ENCODE measurements at places on chromosomes 3 and 15.

- peak; percentile 87 for DNase-seq
Measured at GRCh38 chr15:63476229-63476632, 28.2 kb upstream of the USP3 start.

- DNase-seq = no peak
Measured at GRCh38 chr3:36211652-36211999, 168.7 kb upstream of the STAC start.

DNA sequence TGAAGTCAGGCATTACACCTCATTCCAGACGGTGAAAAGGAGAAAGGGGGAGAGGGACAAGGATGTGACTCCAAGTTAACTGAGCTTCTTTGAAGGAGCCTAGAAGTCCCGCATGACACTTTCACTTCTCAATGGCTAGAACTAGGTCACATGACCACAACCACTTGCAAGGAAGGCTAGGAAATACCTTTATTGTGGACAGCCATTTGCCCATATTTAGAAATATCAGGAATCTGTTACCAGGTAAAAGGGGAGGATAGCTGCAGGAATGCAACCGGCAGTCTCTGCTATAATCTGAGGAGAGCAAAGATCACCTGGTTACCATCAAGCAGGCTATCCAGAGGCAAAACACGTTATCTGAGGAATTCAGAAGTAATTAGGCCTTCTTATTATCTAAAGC, 28.9 kb upstream of the PXYLP1 start:
- DNase-seq = no peak

GRCh38 chr3:125024817-125025216, 31.0 kb downstream of the HEG1 start:
- no peak for DNase-seq

DNA sequence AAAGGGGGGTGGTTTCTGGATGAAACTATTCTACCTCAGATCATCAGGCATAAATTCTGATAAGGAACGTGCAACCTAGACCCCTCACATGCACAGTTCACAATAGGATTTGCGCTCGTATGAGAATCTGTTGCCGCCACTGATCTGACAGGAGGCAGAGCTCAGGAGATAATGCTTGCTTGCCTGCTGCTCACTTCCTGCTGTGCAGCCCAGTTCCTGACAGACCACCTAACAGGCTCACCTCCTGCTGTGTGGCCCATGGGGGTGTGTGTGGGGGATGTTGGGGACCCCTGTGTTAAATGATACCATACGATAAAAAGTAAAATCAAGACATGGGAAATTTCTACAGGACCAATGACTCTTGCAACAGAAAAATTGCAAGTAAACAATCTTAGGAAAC, 24.0 kb downstream of the CP start:
- DNase-seq = no peak

DNA sequence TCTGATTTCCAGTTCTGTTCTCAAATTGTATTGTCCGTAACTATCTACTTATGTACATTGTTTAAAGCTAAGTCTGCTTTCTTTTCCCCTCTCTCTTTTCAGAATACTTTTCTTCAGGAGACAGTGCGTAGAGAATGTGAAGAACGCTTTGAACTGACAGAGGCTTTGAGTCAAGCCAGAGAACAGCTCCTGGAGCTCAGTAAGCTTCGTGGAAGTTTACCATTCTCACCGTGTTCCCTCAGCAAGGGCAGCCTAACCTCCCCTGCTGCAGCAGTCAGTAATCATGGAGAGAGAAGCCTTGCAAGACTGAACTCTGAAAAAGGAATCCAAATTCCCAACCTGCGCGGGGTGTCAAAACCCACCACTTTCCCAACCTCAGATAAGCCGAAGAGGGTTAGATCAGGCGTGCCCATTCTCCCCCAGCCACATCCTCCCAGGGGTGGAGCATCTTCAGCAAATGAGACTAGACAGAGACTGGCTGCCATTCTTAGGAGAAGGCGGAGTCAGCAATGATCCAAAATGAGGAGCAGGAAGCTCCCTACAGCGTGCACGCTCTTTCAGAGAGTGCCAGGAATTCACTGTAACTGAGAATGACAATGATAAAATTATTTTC, 114.6 kb downstream of the CCNL1 start:
- no peak for DNase-seq

DNA sequence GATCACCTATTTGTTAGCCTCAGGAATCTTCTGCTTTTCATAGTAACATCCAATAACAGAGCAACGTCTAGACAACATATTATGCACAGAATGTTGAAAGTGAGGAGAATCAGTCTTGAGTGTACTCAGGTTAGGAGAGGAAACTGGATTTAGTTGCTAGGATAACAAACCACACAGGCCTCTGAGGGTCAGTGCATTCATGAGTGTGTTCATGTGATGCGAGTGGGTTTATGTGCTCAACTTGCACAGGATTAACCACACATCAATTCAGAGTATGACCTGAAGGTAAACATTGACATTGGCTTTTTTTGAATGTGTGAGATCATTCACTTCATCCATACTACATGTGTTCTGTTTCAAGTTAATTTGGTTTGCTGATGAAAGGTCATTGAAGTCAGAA, 287.6 kb downstream of the DIPK2A start:
- DNase-seq = no peak

GRCh38 chr3:106643684-106644161, 733.5 kb upstream of the CCDC54 start:
- no peak for DNase-seq

DNA sequence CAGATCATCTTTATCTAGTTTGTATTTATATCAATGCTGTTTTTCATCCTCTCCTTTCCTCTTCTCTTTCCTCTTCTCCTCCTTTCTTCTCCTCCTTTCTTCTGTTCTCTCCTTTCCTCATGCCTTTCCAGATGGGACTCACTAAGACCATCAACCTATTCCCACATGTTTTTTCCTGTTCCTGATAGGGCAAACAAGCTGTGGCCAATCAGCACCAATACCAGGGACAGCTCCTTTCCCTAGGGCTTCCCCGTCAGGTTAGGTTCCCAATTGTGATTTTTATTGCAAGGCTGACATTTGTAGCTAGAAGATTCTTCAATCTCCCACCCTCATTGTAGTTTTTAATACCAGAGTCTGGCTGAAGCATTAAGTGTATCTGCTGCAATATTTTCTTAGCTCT, 76.3 kb upstream of the COL8A1 start:
- DNase-seq = peak; percentile 63

DNA sequence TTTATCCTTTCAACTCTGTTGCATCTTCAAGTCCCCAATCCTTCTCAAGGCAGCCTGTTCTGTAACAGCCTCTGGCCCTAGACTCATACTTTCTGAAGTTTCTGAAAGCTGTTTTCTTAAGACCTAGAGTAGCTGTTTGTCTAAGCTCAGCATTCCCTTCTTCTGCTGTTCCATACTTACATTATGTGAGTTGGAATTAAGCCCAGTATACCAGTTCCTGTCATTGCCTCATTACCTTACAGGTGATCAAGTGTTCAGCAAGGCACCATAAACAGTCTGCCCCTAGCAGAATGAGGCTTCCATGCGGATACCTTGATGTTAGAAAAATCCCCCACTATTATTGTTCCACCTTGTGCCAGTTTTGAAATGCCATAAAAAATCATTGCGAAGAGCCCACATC, 180.6 kb downstream of the PLCL2 start:
- no peak for DNase-seq

GRCh38 chr15:74408385-74408784, 25.4 kb downstream of the SEMA7A start:
- DNase-seq = no peak

DNA sequence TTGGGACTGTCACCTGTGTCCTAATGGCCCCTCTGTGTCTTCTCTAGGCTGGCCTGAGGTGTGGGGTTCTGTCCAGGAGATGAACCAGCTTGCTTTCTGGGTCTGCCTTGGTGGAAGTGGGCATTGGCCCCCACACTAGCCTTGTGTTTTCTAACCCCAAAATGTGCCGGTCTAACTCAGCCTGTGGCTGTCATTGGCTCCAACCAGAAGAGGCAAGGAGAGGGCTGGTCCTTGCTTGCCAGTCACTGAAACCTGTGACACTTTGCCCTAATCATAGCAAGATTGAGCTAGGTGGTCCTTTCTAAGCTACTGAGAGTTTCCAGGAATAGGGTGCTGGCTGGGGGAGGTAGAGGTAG, 2.2 kb downstream of the C15orf39 start:
- DNase-seq = no peak

GRCh38 chr15:91348752-91349500, 248.9 kb downstream of the SV2B start:
- DNase-seq = no peak

GRCh38 chr15:48800811-48801455, 9.9 kb downstream of the CEP152 start:
- peak; percentile 72 for DNase-seq

- no peak for DNase-seq
Measured at GRCh38 chr15:71632576-71633195, 177.7 kb upstream of the NR2E3 start.

GRCh38 chr3:150130404-150131100, 159.9 kb upstream of the PFN2 start:
- no peak for DNase-seq

DNA sequence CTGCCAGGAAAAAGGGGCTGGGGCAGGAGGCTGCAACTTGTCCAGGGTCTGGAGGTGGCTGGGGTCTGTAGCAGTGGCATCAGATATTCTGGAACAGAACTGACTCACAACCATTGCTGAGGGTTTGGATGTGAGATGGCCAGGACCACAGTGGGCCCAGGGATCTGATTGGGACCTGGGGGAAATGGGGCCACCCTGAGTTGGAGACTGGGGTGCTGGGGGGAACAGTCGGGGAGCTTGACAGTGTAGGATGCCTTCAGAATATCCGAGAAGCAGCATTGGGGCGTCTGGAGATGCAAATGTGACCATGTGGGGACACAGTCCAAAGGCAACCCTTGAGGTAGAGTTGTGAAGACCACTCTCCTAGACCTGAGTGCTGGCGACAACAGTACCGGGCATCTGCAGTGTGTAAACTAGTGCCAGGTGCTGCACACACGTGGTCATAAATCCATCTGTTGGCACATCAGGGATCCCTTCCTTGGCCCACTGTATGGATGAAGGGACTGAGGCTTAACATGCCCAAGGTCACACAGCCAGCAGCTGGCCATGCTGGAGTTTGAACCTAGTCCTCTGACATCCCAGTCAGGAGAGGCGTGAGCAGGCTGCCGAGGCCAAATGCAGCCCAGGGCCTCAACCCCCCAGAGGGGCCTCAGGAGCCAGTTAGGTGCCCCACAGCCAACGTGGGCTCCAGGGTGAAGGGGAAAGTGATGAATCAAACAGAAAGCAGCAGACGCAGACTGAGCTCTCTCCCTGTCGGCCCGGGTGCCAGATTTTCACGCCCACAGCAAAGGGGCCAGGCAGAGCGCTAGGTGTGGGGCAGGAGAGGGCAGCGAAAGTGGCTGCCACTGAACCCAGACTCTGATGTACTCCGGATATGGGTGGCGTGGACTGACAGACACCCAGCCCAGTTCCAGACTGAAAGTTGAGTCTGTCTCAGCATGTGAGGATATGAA, 18.8 kb downstream of the HEMK1 start:
- DNase-seq = no peak

- no peak for DNase-seq
Measured at GRCh38 chr15:51470512-51470911, 129.1 kb downstream of the GLDN start.

GRCh38 chr15:99961011-99961441, 227.8 kb upstream of the LYSMD4 start:
- DNase-seq = peak; percentile 34

DNA sequence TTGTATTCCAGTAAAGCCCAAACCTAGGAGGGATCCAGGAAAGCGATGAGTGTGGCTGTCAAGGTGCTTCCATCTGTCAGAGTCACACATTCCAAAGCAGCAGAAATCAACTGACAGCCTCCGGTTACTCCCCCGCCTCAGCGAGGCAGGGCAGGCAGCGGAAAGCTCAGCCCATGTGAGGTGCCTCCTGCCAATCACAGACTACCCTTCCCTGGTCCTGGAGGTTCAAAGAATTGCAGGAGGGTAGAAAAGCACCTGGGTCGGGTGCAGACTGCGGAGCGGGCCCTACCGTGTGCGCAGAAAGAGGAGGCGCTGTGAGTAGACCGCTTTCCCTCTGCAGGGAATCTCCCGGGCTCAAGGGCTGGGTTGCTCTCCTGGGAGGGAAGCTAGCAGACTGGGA, at the start of gene UPK1B:
UPK1B (plus strand) TSS at position 274 of the 400 bp plus-strand sequence. CDS start 13,144 bp downstream, outside the sequence.
- DNase-seq = no peak

DNA sequence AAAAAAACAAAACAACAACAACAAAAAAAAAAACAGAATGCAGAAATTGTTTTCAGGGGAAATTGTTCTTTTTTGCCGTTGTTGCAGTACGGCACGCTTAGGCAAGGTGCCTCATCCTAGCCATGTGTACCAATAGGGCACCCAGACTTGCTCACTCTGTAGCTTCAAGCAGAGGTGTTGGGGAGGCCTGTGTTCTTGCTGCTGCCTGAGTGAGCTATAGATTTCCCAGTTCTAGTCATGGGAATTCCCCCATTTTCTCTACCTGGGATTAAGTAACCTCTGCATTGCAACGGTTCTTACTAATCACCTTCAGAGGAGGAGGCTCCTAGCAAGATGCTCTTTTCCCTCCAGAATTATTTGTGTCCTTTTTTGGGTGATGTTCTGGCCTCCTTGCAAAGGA, 12.9 kb upstream of the PARL start:
- DNase-seq = no peak

GRCh38 chr3:135134684-135135075, 339.6 kb downstream of the EPHB1 start:
- DNase-seq = no peak

DNA sequence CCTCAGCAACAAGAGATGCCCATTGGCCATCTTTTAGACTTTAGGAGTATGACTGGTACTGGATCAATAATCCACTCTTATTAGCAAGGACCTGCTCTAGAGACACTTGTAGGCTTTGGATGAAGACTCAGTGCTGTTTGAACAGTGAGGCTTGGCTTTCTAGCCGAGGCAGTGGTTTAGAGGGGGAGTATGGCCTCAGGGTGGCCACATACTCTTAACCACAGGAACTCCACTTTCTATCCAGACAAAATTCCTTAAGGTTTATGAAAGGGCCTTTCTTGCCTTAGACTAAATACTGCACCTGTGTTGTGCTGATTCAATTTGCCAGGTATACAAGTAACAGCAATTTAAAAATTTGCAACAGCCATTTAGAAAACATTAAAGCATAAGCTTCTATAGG, 1046.3 kb downstream of the DIPK2A start:
- DNase-seq = peak; percentile 21

- no peak for DNase-seq
Measured at GRCh38 chr3:54895613-54896012, 32.2 kb downstream of the LRTM1 start.

DNA sequence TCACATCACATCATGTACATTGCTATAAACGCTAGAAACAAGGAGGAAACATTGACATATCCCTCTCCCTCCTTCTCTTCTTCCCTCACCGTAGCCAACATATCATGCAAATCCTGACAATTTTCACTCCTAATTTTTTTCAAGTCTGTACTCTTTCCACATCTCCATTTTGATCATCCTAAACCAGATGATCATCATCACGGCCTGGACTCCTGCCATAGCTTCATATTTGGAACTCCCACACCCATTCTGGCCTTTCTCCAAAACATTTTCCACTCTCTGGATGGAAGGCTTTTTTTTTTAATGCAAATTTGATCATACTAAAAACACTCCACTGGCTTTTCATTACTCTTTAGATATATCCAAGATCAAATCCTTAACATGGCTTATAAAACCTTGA, 248.0 kb upstream of the CNTN3 start:
- no peak for DNase-seq

All from cardiac fibroblast (primary cell).